Foreskin keratinocyte (primary cell): ENCODE measurements at places on chromosomes 2 and 18. TPM values are rescaled to one million over a fixed set of nuclear protein-coding genes. Genes with fewer than 3 reads are reported as not detected.

Gene FECH
- total RNA-seq = 19.6 and 21.5 TPM in 2 replicates

Gene MDH1B
- 0.48 and 0.56 TPM in 2 replicates for total RNA-seq

Gene RAB31
- 35.2 and 51.7 TPM in 2 replicates for total RNA-seq

Gene PJVK
- total RNA-seq = 0.81 and 2.0 TPM in 2 replicates

Gene UGT1A4
- total RNA-seq = 0.14 and 0.34 TPM in 2 replicates

Gene CERKL
- not detected in 2 replicates for total RNA-seq

Gene TRIM54
- total RNA-seq = not detected in 2 replicates

Gene TMEM37
- total RNA-seq = 0.21 TPM in 1 of 2 replicates, not detected in the other

Gene TXNDC2
- total RNA-seq = not detected in 2 replicates

Gene FBXO48
- total RNA-seq = 1.6 TPM in 2 replicates

Gene AGXT
- not detected in 2 replicates for total RNA-seq

Gene SLC4A3
- 14.4 and 17.1 TPM in 2 replicates for total RNA-seq

Gene CTLA4
- not detected in 2 replicates for total RNA-seq

Gene ADCYAP1
- not detected in 2 replicates for total RNA-seq

Gene SNTG2
- total RNA-seq = not detected in 2 replicates

Gene AQP4
- total RNA-seq = not detected in 2 replicates

Gene PARD6G
- 18.0 and 19.1 TPM in 2 replicates for total RNA-seq

Gene SKA1
- total RNA-seq = 26.7 and 29.4 TPM in 2 replicates

Gene OR6B2
- not detected in 2 replicates for total RNA-seq

Gene TNS1
- total RNA-seq = 1.8 and 4.3 TPM in 2 replicates

Gene SLC30A3
- 0.07 TPM in 1 of 2 replicates, not detected in the other for total RNA-seq

Gene TBR1
- not detected in 2 replicates for total RNA-seq

Gene PRKCE
- total RNA-seq = 2.5 and 2.6 TPM in 2 replicates

Gene VWA3B
- total RNA-seq = 0.35 TPM in 1 of 2 replicates, not detected in the other

Gene RHOB
- 46.8 and 64.3 TPM in 2 replicates for total RNA-seq

Gene DSC2
- total RNA-seq = 31.4 and 31.5 TPM in 2 replicates

Gene KIF1A
- not detected in 2 replicates for total RNA-seq

Gene FKBP7
- 1.8 and 2.4 TPM in 2 replicates for total RNA-seq

Gene DLX1
- total RNA-seq = 6.2 and 7.0 TPM in 2 replicates

Gene CHRND
- total RNA-seq = not detected in 2 replicates

Gene TSHZ1
- total RNA-seq = 8.2 and 9.2 TPM in 2 replicates

Gene TFPI
- 0.42 and 0.54 TPM in 2 replicates for total RNA-seq

Gene STARD6
- total RNA-seq = 0.14 TPM in 1 of 2 replicates, not detected in the other

Gene ECEL1
- not detected in 2 replicates for total RNA-seq

Gene MYL12B
- total RNA-seq = 808 and 830 TPM in 2 replicates

Gene TTL
- total RNA-seq = 52.7 and 58.0 TPM in 2 replicates

Gene TLX2
- 0.10 TPM in 1 of 2 replicates, not detected in the other for total RNA-seq

Gene LOXHD1
- not detected in 2 replicates for total RNA-seq

Gene LIPG
- 76.3 and 127 TPM in 2 replicates for total RNA-seq

Gene SERPINB3
- total RNA-seq = 0.56 and 0.88 TPM in 2 replicates

Gene RELCH
- total RNA-seq = 16.6 and 17.9 TPM in 2 replicates

Gene RAB6C
- not detected in 2 replicates for total RNA-seq

Gene EMILIN2
- total RNA-seq = 0.42 and 0.65 TPM in 2 replicates

Gene ABCG8
- not detected in 2 replicates for total RNA-seq

Gene CD207
- total RNA-seq = not detected in 2 replicates

Gene CCT4
- total RNA-seq = 241 and 251 TPM in 2 replicates

Gene GALNT3
- total RNA-seq = 96.5 and 99.1 TPM in 2 replicates

Gene EPB41L3
- total RNA-seq = 0.63 and 2.0 TPM in 2 replicates

Gene PLEKHM3
- 3.6 and 5.3 TPM in 2 replicates for total RNA-seq

Gene TRPM8
- total RNA-seq = 0.20 TPM in 1 of 2 replicates, not detected in the other

Gene DNAJC5G
- not detected in 2 replicates for total RNA-seq

Gene METTL8
- total RNA-seq = 38.0 and 44.2 TPM in 2 replicates
